ENCODE measurements at places on chromosomes 6 and 20. TPM values are rescaled to one million over a fixed set of nuclear protein-coding genes. Genes with fewer than 3 reads are reported as not detected.

DNA sequence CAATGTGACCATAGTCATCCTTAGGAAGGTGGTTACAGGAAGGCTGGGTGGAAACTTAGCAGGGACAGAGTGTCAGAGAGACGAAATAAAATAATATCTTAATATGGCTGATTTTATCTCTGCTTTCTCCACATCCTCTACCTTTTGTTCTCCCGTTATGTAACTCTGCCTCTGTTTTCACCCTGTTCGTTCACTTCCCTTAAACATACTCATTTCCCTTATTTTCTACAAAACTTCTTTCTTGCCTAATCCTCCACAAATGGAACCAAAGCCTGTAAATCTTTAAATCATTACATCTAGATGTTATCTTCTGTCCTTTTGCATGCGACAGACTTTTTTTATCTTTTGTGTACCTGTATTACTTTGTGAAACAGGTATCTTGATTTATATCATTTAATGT is 23.3 kb upstream of the CRIP3 start:
- peaks cover 6% of the 10 kb centered on the region for H3K36me3 ChIP-seq
- H3K27me3 ChIP-seq = no peaks in the 10 kb centered on the region
- no peak for DNase-seq

GRCh38 chr6:1621070-1621701 is 11.5 kb downstream of the FOXC1 start:
- H3K27ac ChIP-seq = no peak overlapping the region
- H3K4me1 ChIP-seq = peaks cover 15% of the 10 kb centered on the region
- no peaks in the 10 kb centered on the region for H3K36me3 ChIP-seq
- no peak for DNase-seq

DNA sequence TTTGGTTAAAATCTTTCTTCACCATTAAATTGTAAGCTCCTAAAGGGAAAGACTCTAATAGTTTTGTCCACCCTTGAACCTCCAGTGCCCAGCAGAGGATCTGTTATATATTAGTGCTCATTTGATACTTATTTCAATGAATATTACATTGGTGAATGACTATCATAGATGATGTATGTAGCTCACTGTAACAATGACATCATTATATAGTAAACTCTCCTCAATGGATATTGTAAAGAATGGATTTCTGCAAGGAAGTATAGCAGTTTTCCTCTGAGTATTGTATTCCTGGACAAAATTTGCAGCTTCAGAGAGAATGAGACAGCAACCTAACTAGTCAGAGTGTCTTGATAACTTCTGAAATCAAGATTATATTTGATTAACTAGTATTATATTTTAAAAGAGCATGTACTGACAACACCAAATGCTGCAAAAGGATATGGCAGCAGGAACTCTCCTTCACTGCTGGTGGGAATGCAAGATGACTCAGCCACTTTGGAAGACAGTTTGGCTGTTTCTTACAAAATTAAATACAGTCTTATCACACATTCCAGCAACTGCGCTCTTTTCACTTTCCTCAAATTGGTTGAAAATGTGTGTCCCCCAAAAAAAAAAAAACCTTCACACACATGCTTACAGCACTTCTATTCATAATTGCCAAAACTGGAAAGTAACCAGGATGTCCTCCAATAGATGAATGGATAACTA is 189.8 kb upstream of the OPRM1 start:
- no peaks in the 10 kb centered on the region for H3K27me3 ChIP-seq
- H3K4me3 ChIP-seq = no peak overlapping the region
- no peak overlapping the region for H3K27ac ChIP-seq
- H3K36me3 ChIP-seq = no peaks in the 10 kb centered on the region
- DNase-seq = no peak
- no peaks in the 10 kb centered on the region for H3K4me1 ChIP-seq

GRCh38 chr6:16056263-16056870 is 72.5 kb upstream of the MYLIP start:
- H3K27me3 ChIP-seq = no peaks in the 10 kb centered on the region
- H3K27ac ChIP-seq = no peak overlapping the region
- DNase-seq = no peak

GRCh38 chr6:117200067-117200466 is 65.3 kb upstream of the VGLL2 start:
- H3K27ac ChIP-seq = no peak overlapping the region
- no peak for DNase-seq
- H3K27me3 ChIP-seq = no peaks in the 10 kb centered on the region
- H3K4me1 ChIP-seq = no peaks in the 10 kb centered on the region
- no peaks in the 10 kb centered on the region for H3K36me3 ChIP-seq
- H3K4me3 ChIP-seq = no peak overlapping the region

IRF4 gene
- 5.0 TPM for total RNA-seq

DNA sequence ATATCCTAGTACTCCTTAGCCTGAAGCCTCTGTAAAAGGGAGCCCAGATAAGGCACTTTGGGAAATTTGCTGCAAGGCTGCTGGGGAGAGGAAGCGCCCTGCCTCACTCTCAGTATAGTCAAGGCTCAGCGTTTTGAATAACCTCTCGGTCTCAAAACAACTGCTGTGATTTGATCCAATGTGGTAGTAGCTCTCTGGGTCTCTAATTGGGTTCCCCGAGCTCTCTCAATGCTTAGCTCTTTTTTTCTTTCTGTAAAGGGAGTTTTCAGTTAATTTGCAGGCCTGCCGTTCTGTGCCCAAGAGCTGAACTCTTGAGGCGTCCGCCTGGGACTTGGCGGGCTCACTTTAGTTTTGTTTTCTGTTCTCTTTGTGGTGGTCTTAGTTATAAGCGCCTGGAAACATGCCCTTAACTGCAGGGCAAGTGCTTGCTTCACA is 41.2 kb downstream of the ZHX3 start:
- no peaks in the 10 kb centered on the region for H3K36me3 ChIP-seq
- peak overlapping the region; percentile 59 for H3K27ac ChIP-seq
- H3K27me3 ChIP-seq = no peaks in the 10 kb centered on the region

GRCh38 chr6:86682297-86682696 is 255.0 kb upstream of the HTR1E start:
- no peak overlapping the region for H3K27ac ChIP-seq
- no peak for DNase-seq

- no peaks in the 10 kb centered on the region for H3K27me3 ChIP-seq
- no peak overlapping the region for H3K27ac ChIP-seq
- no peak overlapping the region for H3K4me3 ChIP-seq
- no peaks in the 10 kb centered on the region for H3K4me1 ChIP-seq
- no peaks in the 10 kb centered on the region for H3K36me3 ChIP-seq
Measured at GRCh38 chr6:137776786-137777686, 90.0 kb upstream of the TNFAIP3 start.

DNA sequence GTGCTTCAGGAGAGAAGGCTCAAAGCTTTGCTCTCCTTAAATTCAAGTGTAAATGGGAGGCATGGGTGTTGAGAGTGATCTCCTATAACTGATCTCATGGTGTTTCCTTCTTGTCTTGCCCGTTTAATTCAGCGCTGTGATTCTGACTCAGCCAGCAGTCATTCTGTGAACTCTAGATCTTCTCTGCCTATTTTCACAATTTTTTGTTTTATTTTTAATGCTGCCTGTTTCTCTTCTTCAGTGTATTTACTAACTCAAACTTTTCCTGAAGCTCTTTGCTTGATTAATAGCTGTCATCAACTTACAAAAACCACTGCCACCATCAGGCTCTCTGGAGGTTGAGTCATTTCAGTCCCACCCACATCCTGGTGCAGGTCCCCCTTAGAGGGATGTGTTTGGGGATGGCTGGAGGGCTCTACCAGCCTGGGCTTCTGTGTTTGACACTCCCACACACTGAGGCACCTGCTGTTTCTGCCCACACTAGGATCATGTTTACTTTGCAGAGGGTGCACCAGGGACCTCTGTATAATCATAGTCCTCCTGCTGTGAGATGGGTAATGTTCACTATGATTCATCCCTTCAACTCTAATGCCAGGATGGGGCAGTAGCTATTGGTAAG is 94.0 kb downstream of the SHLD1 start:
- no peak for DNase-seq
- no peaks in the 10 kb centered on the region for H3K36me3 ChIP-seq
- no peak overlapping the region for H3K27ac ChIP-seq

DNA sequence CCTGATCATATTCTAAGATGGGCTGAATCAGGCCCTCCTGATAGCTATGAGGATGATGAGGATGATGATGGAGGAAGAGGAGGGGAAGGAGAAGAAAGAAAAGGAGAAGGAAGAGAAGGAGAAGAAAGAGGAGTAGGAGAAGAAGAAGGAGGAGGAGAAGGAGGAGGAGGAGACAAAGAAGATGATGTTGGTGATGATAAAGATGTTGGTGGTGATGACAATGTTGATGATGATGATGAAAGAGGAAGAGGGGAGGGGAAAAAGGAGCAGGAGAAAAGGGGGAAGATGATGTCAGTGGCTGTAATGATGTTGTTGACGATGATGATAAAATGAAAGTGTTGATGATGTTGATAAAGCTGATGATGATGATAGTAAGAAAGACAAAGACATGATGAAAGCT is 119.5 kb downstream of the CDC5L start:
- H3K27ac ChIP-seq = no peak overlapping the region
- no peaks in the 10 kb centered on the region for H3K36me3 ChIP-seq
- H3K27me3 ChIP-seq = no peaks in the 10 kb centered on the region
- no peaks in the 10 kb centered on the region for H3K4me1 ChIP-seq

RAET1L gene
- not detected for total RNA-seq

DNA sequence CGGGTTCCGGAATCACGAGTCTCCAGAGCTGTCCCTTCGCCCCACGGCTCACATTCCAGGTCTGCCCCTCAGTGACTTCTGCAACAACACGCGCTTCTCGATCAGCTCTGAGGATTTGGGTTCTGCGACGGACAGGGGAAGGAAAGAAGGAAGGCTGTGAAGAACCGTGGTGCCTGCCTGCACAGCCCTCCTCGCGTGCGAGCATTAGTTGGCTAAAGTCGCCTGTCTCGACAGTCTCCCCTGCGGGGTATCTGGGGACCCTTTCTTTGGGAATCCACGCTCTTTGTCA is 23.1 kb downstream of the VPS52 start:
- peaks cover 2% of the 10 kb centered on the region for H3K36me3 ChIP-seq
- peaks cover 12% of the 10 kb centered on the region for H3K4me1 ChIP-seq
- peak overlapping the region; percentile 26 for H3K4me3 ChIP-seq
- DNase-seq = no peak

- no peak overlapping the region for H3K4me3 ChIP-seq
- H3K36me3 ChIP-seq = no peaks in the 10 kb centered on the region
- DNase-seq = no peak
- no peak overlapping the region for H3K27ac ChIP-seq
- H3K4me1 ChIP-seq = no peaks in the 10 kb centered on the region
Measured at GRCh38 chr6:105651969-105652368, 249.1 kb upstream of the PREP start.

NTSR1 gene
- total RNA-seq = 1.1 TPM

EEF1A2 gene
- total RNA-seq = 1.9 TPM

DNA sequence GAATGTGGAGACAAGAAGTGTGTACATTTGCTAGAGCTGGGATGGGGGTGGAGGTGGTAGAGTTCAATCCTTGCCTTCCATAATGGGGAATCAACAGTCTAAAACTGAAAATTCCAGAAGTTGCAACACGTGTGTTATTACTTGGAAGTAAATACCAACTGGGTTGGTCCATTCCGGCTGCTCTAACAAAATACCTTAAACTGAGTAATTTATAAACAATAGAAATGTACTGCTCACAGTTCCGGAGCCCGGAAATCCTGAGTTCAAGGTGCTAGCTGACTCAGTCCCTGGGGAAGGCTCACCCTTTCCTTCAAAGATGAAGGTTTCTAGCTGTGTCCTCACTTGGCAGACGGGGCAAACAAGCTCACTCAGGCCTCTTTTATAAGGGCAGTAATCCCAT is 59.0 kb downstream of the RIN2 start:
- peaks cover 4% of the 10 kb centered on the region for H3K4me1 ChIP-seq
- H3K27me3 ChIP-seq = no peaks in the 10 kb centered on the region
- no peak for DNase-seq
- H3K36me3 ChIP-seq = peaks cover 3% of the 10 kb centered on the region
- H3K27ac ChIP-seq = no peak overlapping the region

DNA sequence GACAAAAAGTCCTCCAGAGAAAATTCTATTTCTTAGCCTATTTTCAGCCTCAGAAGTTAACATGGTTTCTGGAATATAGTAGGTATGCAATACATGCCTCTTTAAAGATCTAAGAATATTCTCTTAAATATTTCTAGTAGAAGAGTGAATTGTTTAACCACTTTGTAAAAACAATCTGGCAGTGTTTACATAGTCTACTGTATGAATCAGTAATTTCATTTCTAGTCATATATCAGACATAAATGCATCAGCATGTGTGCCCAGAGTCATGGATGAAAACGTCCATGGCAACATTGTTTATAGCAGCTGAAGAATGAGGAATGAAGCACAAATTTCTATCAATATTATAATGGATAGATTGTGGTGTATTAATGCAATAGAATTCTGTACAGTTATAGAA is 124.9 kb downstream of the NKAIN2 start:
- no peaks in the 10 kb centered on the region for H3K36me3 ChIP-seq
- no peaks in the 10 kb centered on the region for H3K27me3 ChIP-seq
- H3K4me3 ChIP-seq = no peak overlapping the region
- DNase-seq = no peak
- no peaks in the 10 kb centered on the region for H3K4me1 ChIP-seq

- no peaks in the 10 kb centered on the region for H3K27me3 ChIP-seq
- no peaks in the 10 kb centered on the region for H3K4me1 ChIP-seq
- H3K4me3 ChIP-seq = no peak overlapping the region
- DNase-seq = no peak
- no peaks in the 10 kb centered on the region for H3K36me3 ChIP-seq
Measured at GRCh38 chr6:44915111-44915510, 413.0 kb upstream of the RUNX2 start.

GLP1R gene
- total RNA-seq = 1.3 TPM

NANP gene
- total RNA-seq = 7.3 TPM

- H3K27me3 ChIP-seq = no peaks in the 10 kb centered on the region
- no peak overlapping the region for H3K27ac ChIP-seq
- H3K4me3 ChIP-seq = no peak overlapping the region
- H3K4me1 ChIP-seq = no peaks in the 10 kb centered on the region
- no peaks in the 10 kb centered on the region for H3K36me3 ChIP-seq
Measured at GRCh38 chr20:10558635-10559187, 115.1 kb downstream of the JAG1 start.

DNA sequence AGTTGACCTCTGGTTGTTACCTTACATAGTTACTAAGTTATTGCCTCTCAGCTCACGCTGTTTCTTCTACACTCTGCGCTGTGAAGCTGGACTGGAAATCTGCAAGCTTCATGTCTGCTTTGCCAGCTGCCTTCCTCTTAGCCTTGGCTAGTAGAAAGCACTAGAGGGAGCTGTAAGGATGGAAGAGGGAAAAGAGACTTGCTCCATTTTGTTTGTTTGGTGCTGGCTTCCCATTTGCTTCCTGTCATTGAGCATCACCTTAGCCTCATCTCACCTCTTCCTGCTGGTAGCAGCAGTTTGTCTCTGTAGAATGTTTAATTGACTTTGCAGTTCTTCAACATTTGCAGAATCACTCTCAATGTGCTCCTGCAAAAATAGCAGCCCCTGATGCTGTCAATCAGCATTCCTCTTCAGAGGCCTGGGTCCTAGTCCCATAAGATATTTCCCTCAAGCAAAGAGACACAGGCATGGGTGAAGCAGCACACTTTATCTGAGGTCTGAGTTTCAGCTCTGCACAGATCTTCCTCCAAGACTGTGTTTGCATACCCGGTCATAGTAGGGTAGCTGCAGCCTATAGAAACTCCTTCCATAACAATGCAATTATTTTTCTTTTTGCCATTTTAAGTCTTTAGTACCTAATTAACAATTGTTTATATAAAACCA is 302.2 kb upstream of the EPHA7 start:
- no peaks in the 10 kb centered on the region for H3K4me1 ChIP-seq
- H3K36me3 ChIP-seq = no peaks in the 10 kb centered on the region
- DNase-seq = no peak
- H3K4me3 ChIP-seq = no peak overlapping the region

DPPA5 gene
- total RNA-seq = not detected

GRCh38 chr20:58695895-58696375 is 3.3 kb downstream of the NPEPL1 start:
- no peaks in the 10 kb centered on the region for H3K27me3 ChIP-seq
- H3K4me1 ChIP-seq = peaks cover 17% of the 10 kb centered on the region
- DNase-seq = no peak
